Inflammatory macrophage treated with lipopolysaccharide for 1 hour (primary cell): ENCODE measurements at places on chromosomes 6 and 20.

- DNase-seq = no peak
These were observed 34.5 kb upstream of the TSHZ2 start for GRCh38 chr20:52937591-52938100.

DNA sequence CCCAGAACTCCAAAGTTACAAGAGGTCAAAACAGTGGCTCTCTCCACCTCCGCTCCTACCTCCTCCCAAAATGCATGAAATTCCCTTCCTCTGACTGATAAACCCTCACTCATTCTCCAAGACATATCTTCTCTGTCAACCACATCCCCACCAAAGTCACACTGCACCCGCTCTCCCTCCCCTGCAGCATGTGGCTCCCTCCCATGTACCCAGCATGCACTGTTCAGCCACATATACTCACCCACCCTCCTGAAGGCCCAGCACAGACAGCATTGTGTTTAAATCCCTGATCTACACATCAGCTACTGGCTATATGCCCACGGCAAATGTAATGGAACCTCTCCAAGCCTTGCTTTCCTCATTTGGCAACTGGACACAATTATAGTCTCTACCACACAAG lies 5.5 kb upstream of the POU5F1 start:
- no peak for DNase-seq

DNA sequence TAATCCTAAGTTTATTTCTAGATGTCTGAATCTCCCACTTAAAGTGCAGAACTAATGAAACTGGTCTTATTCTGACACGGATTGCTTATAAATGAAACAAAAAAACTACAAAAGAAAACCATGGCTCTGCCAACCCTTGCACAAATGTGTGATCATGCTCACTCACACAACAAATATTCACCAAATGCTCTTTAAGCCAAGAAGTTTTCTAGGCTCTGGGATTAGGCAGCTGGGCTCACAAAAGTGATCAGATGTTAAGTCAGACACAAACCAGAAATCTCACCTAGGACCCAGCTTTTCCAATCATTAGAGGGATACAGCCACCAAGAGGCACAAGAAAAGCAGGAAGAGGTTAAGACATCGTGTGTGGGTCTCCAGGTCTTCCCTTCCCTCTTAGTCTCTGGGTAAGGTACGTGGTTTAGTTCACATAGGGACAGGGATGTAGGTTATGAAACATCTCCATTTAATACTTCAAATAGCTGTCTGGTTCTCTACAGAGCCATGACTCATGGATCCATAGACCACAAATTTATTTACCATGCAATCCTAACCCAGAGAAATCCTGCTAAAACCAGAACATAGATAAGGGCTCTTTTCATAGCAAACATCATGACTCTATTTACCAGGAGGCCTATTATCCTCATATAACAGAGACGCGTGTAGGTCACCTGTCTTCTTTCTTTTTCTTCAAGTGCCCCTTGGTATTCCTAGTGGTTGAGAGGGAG lies 165.2 kb downstream of the WDR27 start:
- no peak for DNase-seq

DNA sequence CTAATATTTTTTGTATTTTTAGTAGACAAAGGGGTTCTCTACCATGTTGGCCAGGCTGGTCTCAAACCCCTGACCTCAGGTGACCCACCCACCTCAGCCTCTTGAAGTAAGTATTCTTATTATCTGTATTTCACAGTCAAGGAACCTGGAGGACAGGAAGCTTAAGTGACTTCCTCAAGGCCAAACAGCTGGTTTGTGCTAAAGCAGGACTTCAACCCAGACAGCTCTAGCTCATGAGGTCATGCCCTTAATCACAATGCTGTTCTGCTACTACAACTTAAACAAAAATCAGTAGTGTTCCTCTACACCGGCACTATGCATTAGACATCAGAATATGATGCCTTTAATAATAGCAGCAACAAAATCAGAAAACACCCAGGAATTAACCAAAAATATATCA lies 168.9 kb downstream of the ADGB start:
- no peak for DNase-seq

DNA sequence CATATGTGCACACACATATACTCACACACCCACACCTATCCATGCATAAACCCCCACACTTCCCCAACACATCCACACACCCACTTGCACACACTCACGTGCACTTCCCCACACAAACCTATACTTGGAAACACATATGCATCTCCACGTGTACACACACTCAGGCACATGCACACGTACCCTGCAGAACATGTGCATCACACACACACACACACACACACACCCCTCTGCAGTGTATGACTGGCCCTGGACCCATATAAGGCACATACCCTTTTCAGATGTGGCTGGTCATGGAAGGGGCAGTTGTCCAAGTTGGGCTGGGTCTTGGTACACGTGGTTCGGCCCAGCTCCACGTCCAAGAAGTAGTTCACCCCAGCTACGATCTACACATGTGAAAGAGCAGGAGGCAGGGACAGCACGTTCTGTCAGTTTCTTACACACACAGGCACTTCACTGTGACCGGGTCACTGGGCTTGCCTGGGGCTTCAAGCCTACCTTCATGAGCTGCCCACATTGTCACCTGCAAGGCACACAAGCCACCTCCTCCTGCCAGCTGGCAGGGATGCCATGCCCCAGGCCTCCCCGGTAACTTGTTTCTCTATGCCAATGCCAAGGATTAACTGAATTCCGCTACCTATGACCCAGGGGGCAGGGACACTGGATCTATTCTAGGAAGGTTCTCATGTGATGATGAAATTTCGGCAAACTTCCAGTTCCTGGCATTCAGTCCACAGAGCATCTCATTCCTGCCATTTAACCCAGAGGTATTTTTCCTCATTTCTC lies 2.6 kb downstream of the CST3 start:
- DNase-seq = no peak

- DNase-seq = no peak
These were observed 62.3 kb upstream of the IER3 start for GRCh38 chr6:30806581-30807183.

DNA sequence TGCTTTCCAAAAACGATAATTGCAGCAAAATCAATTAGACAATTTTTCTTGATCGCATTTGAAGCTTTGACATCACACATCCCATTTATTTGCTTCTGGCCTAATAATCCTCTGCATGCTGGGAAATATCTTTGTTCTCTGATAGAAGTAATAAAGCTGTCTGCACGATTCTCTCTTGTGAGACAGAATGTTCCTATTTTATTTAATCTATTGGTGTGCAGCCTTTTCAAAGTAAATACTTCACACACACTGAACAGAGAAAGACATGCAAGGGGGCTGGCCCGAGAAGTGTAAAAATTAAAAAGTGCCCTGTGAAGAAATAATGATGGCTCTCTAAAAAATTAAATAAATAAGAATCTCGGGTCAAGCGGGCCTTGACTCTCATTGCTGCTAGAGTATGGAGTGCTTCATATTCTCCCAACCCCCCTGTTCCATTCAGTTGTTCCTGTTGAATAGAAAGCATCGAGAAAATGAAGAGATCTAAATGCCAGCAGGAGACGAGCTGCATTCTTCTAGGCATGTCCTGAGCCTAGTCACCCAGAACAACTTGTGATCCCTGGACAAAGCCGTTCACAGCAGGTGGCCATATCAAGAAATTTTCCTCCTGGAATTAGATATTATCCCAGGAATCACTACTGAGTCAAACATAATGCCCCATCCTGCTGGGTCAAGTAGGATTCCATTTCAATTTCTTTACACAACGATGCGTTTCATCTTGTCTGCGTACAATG lies 625.9 kb upstream of the EPHA7 start:
- DNase-seq = no peak

DNA sequence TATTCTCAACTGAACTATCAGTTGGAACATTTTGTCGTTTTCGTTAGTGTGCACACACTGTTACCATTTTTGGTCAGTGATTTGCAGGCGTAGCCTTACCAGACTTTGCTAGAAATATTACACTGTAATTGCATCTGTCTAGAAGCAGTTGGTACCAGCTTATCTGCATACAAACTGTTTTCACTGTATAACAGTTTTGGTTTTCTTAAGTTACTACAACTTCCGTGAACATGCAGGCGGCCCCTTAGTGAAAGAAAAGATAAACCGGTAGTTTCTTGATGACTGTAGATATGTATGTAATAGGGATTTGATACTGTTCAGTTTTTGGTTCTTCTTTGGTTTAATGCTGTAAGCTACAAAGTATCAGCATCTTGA lies 1.3 kb downstream of the DSTN start:
- no peak for DNase-seq

GRCh38 chr20:24662752-24663365 lies 193.4 kb downstream of the SYNDIG1 start:
- DNase-seq = no peak

GRCh38 chr6:46281110-46281509 lies 110.3 kb upstream of the ENPP5 start:
- DNase-seq = no peak

DNA sequence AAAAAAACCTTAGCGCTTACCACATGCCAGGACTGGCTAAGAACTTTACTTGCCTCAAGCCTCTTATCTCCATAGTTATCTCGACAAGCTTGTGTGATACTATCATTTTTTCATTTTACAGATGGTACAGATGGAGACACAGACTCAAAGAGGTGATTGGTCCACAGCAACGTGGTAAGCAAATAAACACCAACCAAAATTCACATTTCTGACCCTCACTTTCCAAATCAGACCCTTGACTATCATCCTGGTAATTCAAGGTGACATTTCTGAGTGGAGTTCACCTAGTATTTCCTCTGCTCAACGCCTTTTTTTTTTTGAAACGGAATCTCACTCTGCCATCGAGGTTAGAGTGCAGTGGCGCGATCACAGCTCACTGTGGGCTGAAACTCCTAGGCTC lies 25.9 kb upstream of the ILRUN start:
- no peak for DNase-seq

GRCh38 chr6:162974685-162975084 lies 246.9 kb downstream of the PACRG start:
- no peak for DNase-seq

- no peak for DNase-seq
These were observed 47.3 kb upstream of the SASH1 start for GRCh38 chr6:148295261-148295887.

DNA sequence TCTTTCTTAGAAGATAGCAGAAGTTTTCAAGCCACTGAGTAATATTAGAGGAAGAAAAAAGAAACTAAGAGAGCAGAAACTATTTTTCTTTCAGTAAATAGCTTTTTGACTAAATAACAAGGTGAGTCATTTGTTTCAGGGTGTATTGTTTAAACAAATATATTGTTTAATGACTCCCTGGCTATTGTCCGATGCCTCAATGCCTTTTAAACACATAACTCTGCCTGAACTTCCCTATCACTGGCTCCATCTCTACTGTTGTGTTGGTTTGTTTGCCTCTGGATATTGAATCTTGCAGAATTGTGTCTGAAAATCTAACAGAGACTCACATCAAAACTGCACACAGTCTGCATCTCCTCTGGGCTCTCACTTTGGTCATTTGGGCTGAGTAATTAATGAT lies 19.6 kb upstream of the CLIC5 start:
- DNase-seq = no peak

DNA sequence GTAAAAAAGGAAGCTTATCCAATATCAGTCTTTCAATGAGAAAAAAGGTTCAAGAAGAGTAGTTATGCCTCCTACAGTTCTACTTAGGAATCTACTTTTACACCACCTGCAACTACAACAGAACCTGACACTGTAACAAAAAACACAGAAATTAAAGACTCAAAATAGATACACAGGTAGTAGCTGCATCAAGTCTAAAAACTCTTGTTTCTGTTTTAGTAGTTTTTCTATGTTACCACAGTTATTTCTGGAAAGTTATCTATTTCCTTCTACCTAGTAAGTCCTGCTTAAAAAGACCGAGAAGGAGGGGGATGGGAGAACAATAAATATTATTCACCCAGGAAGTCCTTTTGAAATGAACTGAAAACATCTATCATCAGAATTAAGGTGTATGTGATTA lies 52.5 kb downstream of the ATG5 start:
- no peak for DNase-seq

DNA sequence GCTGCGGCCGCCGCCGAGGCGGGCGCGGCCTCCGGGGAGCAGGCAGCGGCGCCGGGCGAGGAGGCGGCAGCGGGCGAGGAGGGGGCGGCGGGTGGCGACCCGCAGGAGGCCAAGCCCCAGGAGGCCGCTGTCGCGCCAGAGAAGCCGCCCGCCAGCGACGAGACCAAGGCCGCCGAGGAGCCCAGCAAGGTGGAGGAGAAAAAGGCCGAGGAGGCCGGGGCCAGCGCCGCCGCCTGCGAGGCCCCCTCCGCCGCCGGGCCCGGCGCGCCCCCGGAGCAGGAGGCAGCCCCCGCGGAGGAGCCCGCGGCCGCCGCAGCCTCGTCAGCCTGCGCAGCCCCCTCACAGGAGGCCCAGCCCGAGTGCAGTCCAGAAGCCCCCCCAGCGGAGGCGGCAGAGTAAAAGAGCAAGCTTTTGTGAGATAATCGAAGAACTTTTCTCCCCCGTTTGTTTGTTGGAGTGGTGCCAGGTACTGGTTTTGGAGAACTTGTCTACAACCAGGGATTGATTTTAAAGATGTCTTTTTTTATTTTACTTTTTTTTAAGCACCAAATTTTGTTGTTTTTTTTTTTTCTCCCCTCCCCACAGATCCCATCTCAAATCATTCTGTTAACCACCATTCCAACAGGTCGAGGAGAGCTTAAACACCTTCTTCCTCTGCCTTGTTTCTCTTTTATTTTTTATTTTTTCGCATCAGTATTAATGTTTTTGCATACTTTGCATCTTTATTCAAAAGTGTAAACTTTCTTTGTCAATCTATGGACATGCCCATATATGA lies 3.2 kb downstream of the MARCKS start:
- no peak for DNase-seq

GRCh38 chr6:153092082-153093013 lies 38.7 kb downstream of the RGS17 start:
- peak; percentile 83 for DNase-seq

- DNase-seq = no peak
These were observed 204.2 kb downstream of the ANKRD60 start for GRCh38 chr20:58024241-58024721.

DNA sequence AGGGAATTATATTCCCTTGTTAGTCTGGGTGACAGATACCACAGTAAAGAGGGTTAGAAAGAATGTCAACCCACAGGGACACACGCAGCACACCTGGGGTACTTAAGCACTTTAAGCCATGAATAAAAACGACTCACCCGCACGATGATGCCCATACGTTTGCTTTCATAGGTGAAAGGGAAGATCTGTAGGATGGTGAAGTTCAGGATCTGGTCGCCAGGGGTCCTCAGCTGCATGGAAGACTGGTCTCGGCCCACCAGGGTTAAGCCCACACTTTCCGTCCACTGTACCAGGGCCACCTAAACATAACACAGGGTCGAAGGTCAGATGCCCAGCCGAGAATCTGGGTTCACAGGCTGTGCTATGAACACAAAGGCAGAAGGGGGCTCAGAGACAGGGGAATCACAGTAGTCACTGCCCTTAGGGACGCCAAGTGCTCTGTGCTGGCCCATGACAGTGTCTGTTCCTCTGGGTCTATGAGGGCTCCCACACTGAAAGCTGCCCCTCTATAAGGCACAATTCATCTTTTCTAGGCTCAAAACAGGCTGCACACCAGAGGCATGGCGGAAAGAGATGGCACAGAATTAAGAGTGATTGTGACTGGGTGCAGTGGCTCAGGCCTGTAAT lies 96.8 kb upstream of the NFATC2 start:
- DNase-seq = no peak
